Hepatic stellate cell (primary cell): ENCODE measurements at places on chromosomes 16 and 17.

GRCh38 chr17:69961501-69962145 is 113.4 kb upstream of the KCNJ16 start:
- no peak for DNase-seq

GRCh38 chr17:57323391-57323790 is 67.1 kb downstream of the MSI2 start:
- DNase-seq = no peak

DNA sequence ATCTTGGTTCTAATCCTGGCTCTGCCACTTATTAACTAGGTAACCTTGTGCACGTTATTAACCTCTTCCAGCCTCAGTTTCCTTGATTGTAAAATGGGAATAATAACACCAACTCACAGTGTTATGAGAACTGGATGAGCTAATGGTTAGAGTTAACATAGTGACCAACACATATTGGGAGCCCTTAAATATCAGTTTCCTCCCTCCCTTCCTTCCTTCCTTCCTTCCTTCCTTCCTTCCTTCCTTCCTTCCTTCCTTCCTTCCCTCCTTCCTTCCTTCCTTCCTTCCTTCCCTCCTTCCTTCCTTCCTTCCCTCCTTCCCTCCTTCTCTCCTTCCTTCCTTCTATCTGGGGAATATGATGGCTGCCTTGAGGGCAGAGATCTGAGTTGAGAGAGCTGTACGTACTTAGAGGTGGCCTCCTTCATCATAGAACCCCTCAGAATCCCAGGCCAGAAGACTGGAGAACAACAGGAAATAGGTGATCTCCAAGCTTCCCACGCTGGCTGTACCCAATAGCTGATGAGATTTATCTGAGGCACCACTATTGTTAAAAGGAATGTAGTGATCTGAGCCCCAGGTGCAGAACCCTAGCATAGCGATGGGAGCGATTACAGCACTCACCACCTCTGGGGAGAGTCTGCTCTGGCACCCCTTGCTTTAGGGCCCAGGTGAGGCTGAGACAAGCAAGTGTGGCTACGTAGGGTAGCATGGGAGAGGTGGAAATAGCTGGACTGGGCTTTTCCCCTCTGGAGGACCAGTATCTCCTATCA is 26.2 kb downstream of the CCR7 start:
- DNase-seq = no peak

- DNase-seq = no peak
These were observed 86.3 kb upstream of the RPL38 start for GRCh38 chr17:74117087-74117698.

DNA sequence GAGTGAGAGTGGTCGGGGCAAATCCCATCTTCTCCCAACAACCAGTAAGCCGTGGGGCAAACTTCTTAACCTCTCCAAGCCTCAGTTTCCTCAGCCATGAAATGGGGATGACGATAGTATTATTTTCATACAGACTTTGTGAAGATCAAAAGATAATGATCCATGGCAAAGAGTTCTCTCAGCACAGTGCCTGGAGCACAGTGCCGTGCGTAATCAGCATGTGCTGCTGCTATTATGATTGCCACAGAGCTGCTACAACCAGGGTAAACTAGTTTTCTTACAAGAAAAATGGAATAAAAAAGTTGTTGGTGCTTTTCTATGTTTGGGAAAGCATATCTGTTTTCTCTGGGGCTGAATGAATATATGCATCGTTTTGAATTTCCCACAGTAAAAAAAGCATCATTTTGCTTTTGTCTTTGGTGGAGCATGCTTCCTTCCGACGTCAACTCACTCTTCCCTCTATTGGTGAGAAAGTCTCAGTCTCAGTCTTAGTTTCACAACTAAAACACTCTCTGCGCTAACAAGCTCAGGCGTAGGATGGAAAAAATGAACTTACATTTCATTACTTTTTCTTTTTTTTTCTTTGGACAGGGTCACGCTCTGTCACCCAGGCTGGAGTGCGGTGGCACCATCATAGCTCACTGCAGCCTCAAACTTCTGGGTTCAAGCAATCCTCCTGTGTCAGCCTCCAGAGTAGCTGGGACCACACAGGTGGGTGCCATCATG is 37.2 kb downstream of the CDK5R1 start:
- no peak for DNase-seq

GRCh38 chr17:2362881-2363280 is 25.6 kb downstream of the SGSM2 start:
- no peak for DNase-seq

GRCh38 chr17:18256776-18257175 is 1.8 kb downstream of the FLII start:
- DNase-seq = no peak

- DNase-seq = no peak
These were observed 23.5 kb downstream of the CACNA1H start for GRCh38 chr16:1176280-1176897.

DNA sequence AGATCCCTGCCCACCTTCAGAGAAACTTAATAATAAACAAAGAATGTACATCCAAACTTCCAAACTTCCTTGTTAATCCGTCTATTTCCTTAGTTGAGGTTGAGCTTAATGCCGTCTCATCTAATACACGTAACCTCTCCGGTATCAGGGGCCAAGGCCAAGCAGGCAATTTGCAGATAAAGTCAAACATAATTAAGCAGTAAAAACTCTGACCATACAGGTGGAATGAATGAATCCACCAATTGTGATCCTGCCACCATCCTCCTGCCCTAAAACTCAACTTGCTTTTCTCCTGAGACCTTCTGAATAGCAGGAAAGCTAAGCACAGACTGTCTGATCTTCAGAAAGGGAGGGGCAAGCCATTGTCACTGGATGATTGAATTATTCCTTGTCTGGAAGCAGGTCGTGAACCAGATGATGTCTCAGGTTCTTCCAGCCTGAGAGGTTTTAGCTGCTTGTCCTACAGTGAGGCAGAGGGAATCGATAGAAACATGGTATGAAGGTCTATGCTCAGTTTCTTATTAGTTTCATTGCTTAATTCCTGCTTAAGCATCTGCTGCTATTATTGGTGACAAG is 1111.8 kb upstream of the EEF2KMT start:
- no peak for DNase-seq

DNA sequence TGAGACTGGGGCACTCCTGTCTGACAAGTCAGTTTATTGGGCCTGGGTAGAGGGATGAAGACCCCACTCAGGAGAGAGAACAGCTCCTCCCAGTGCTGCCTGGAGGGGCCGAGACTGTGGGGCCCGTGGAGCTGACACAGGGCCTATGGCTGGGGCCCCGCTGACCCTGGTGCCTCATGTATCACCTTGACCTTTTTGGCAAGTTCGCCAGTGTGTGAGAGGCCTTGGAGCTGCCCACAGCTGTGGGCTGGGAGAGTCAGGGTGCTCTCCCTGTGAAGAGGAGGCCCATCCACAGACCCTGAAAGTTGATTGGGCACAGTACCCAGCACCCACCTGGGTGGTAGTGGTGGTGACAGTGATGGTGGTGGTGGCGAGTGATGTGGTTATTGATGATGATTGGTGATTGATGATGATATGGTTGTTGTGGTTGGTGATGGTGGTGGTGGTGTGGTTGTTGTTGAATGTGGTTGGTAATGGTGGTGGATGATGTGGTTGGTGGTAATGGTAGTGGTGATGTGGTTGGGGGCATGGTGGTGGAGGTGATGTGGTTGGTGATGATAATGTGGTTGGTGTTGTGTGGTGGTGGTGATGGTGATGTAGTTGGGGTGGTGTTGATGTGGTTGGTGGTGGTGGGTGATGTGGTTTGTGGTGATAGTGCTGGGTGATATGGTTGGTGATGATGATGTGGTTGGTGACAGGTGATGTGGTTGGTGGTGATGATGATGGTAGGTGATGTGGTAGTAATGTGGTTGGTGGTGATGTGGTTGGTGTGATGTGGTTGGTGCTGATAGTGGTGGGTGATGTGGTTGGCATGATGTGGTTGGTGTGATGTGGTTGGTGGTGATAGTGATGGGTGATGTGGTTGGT is 29.1 kb downstream of the BAHCC1 start:
- DNase-seq = no peak
